Stimulated activated CD4-positive, alpha-beta T cell treated with anti-CD3 and anti-CD28 coated beads, Interleukin-2, amount 100 ng/mL, for 24 hours (primary cell): ENCODE measurements at places on chromosomes 4 and X.

DNA sequence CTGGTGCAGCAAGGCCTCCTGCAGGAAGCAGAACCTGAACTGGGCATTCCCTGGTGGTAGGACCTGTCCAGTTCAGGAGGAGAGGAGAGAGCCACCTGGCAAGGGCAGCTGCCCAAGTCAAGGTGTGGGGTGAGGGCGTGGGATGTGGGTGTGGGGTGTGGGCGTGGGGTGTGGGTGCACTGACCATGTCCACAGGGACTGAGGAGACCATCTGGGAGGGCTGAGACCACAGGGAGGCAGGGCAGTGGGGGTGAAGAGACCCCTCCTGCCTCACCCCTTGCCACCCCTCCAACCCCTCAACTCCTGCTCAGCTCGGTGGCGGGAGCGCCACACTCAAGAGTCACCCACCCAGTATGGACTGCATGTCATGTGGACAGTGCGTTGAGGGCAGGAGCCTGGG is 117.9 kb downstream of the CPZ start:
- no peak for DNase-seq

DNA sequence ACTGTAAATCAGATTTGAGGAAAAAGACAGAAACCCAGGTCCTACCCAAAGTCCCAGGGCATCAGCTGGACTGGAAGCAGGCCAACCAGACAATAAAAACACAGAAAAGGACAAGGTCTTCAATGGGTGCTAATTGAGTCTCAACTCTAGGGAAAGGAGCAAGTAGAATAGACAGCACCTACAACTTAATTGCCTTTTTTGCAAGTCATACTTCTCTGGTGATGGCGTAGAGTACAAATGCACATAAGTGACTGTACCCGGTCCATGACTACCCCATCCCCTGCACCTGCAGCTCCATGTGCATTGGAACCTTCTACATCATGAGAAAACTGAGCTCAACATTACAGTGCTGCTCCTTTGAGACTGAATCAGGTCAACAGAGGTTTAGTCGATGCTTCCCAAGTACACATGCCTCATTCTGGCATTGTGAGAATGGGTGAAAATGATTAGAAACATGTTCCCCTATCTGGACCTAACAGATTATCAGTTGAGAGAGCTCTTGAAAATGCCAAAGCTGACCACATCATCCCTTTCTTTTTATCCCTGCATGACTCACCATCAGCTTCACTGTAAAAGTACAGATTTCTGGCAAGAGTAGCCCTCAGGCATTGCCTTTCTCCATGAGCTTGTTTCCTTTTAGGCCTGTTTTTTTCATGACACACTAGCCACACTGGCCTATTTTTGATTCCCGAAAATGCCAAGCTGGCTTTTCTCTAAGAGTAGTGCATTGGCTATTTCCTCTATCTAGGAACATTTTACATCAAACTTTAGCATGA is 298.3 kb downstream of the HS3ST1 start:
- no peak for DNase-seq

DNA sequence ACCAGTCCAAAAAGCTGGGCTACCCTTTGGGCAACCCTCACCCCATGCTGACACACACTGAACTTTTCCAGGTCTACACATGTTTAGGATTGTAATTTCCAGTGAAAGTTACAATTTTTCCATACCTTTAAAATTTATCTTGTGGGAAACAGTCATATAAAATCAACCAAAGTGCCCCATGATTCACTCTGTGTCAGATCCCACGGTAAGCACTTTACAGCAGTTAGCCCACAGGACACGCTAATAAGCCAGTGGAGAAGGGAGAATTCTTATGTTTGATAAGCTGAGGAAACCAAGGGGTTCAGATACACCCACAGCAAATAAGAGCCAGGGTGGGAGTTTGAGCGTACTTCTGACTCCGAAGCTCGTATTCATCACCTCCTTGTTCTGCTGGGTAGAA is 72.4 kb upstream of the TBL1X start:
- DNase-seq = no peak

- DNase-seq = no peak
Measured at GRCh38 chr4:125849869-125850268, 535.1 kb downstream of the FAT4 start.

DNA sequence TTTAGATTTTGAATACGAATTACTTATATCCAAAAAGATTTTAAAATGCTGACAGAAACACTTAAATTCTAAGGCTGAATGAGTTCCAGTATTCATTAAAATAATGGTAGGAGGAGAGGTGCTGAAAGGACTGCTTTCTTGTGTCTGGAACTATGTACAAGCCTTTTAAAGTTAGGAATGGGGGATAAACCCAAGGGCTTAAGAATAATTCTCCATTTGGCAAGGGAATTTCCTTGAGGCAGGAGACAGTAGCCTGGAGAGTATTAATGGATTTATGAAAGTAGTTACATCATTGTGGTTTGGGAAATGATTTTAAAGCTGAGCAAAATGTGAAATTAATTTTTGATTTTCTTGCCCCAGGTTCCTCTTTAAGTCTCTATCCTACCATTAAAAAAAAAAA is 266.5 kb upstream of the KCNIP4 start:
- DNase-seq = no peak

GRCh38 chr4:962231-963208 is 10.8 kb downstream of the DGKQ start:
- DNase-seq = no peak

- no peak for DNase-seq
Measured at GRCh38 chr4:84063619-84064018, 435.5 kb downstream of the NKX6-1 start.

DNA sequence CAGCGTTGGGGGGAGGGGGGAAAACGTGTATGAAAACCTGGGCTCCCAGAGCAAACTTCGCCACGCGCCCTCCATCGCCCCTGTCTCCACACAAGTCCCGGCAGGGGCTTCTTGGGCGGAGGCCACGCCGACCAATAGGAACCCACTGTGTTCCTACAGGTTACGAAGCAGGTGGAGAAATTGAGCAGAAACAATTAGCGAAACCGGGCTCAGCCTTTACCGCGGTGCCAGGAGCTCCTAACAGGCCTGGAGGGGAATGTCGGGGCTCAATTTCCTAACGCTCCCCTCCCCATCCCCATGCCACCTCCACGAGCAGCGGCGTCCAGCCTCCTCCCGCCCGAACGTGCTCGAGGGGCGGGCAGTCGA is 589 bp upstream of the KIT start:
- DNase-seq = no peak

DNA sequence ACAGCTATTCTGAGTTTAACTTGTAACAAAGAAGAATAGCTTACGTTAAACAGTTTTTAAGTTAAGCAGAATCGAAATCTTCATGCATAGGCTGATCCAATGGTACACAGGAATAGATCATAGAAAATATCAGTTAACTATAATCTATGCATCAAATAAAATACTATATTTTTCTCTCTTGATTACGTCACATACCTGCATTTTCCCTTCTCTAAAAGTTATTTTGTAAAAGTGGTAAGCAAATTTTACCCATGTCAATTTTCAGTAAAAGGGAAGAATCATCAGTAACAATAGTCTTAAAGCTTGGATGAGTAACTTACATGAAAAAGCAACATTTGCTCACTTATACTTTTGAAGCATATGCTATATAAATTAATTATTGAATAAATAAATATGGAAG is 692.4 kb downstream of the FAT4 start:
- DNase-seq = no peak

- no peak for DNase-seq
Measured at GRCh38 chr4:87716371-87717265, 66.5 kb downstream of the DMP1 start.

GRCh38 chr4:16770710-16771285 is 127.6 kb downstream of the LDB2 start:
- DNase-seq = no peak

DNA sequence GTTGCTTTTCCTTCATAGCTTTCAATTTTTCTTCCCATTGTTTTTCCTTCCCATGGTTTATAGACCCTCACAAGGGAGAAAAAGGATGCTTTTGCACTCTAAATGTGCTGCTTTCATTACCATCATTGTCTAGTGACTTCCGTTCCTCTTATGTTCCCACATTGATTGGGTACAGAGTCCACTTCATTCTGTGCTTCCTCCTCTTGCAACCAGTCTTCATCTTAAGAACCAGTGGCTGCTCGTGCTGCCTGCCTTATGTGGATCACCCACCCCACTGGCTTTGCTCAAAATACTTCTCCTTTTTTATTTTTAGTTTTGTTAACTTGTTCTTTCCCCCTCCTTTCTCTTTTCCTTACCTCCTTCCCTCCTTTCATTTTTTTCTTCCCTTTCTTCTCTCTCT is 76.5 kb upstream of the BOD1L1 start:
- DNase-seq = no peak

- DNase-seq = no peak
Measured at GRCh38 chr4:55752810-55753209, 66.8 kb upstream of the EXOC1L start.

GRCh38 chr4:36761607-36762006 is 480.2 kb downstream of the DTHD1 start:
- DNase-seq = no peak

GRCh38 chrX:45900766-45901615 is 644.2 kb downstream of the ZNF674 start:
- no peak for DNase-seq

- no peak for DNase-seq
Measured at GRCh38 chr4:83258461-83258860, 26.1 kb downstream of the COQ2 start.

GRCh38 chr4:185904381-185904780 is 92.4 kb upstream of the SORBS2 start:
- no peak for DNase-seq

DNA sequence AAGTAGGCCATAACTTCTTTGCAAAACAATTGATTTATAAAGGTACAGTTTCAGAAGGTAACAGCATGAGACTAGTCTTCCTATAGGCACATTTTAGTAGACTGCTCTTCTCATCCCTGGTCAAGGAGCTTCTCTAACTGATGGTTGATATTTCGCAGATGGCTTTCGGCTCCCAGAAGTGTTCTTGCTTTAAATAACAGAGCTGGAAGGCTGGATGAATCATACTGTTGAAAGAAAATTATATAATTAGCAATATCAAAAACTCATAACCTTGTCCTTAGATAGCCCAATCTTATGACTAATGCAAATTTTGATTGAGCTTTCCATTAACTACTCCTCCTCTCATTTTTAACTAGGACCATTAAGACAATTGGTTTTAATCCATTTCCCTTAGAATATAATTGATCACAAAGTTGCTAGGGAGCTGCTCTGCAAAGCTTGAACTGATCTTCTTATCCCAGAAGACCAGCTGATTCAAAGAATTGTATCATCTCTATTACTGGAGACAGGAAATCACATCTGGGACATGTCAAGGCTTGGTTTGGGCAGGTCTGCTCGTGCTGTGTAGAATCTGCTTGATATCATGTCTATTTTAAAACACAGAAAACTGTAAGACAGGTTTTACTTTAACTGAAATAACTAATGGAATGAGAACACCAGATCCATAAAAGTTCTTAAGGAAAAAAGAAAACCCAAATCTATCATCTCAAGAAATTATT is 38.6 kb downstream of the CENPU start:
- no peak for DNase-seq

DNA sequence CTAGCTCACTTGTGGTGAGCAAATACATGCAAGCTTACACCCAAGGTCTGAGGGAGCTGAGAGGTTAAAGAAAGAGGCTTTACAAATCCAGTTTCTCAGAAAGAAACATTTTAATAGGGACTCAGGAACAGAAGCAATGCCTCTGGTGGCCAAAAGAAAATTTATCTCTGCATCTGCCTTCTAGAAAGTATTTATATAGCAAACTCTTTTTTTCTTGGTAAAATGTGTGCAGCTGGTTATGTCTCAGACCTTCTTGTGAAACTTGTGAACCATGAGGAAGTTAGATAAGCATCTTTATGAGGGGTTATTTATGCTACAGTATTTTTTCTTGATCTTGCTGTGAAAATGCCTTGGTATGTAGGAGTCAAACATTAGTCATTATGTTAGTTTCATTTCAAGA is 48.5 kb upstream of the CYSLTR1 start:
- no peak for DNase-seq

- DNase-seq = no peak
Measured at GRCh38 chrX:109831326-109831985, 98.4 kb upstream of the ACSL4 start.
